ENCODE measurements at places on chromosomes 4 and X.

DNA sequence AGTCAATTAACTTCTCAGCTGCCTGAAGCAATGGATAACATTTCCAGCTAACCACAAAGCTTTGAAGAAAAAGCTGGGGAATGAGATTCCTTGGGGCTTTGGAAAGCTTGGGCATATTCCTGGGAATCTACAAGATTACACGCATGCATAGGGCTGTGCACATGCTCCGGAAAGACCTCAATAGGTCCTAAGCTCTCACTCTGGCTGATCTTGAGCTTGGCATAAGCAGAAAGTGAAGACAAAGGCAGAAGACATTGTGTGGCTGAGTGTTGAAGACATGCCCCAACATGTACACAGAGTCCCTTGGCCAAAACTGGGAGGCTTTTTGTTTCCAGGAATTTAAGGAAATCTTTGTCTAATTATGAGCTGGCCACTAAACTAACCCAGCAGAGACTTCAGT lies 31.2 kb downstream of the ATG4A start:
- no peak for DNase-seq

DNA sequence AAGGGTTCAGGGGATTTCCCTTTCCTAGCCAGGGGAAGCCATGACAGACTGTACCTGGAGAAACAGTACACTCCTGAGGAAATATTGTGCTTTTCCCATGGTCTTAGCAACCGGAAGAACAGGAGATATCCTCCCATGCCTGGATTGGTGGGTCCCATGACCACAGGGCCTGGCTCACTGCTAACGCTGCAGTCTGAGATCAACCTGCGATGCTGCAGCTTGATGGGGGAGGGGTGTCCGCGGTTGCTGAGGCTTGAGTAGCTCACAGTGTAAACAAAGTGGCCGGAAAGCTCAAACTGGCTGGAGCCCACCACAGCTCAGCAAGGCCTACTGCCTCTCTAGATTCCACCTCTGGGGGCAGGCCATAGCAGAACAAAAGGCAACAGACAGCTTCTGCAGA lies 819.5 kb downstream of the TECRL start:
- no peak for DNase-seq

- DNase-seq, result no peak
Observed at GRCh38 chrX:154355776-154356140, 18.7 kb downstream of the FLNA start.

DNA sequence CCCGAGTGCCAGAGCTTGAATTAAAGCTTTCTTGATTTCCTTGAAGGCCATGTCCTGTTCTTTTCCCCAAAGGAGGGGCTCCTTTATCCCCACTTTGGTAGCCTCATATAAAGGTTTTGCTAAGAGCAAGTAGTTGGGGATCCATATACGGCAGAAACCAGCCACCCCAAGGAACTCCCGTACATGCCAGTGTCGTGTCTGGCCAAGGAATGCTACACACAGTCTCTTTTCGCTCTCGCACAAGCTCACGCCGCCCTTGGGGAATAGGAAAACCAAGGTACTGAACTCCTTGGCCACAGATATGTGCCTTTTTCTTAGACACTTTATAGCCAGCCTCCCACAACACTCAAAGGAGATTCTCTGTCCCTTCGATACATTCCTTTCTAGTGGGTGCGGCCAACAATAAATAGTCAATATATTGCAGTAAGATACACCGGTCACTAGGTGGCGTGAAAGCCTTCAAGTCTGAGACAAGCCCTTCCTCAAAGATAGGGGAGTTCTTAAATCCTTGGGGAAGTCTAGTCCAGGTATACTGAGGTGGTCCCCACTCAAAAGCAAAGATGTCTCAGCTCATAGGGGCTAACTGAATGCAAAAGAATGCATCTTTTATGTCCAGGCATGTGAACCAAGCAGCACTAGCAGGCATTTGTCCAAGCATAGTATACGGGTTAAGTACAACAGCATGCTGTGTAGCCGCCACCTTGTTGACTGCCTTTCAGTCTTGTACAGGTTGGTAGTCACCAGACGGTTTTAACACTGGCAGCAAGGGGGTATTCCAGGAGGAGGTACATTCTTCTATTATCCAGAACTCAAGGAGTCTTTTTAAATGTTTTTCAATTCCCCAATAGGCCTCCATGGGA lies 57.8 kb upstream of the XAGE1B start:
- no peak for DNase-seq

DNA sequence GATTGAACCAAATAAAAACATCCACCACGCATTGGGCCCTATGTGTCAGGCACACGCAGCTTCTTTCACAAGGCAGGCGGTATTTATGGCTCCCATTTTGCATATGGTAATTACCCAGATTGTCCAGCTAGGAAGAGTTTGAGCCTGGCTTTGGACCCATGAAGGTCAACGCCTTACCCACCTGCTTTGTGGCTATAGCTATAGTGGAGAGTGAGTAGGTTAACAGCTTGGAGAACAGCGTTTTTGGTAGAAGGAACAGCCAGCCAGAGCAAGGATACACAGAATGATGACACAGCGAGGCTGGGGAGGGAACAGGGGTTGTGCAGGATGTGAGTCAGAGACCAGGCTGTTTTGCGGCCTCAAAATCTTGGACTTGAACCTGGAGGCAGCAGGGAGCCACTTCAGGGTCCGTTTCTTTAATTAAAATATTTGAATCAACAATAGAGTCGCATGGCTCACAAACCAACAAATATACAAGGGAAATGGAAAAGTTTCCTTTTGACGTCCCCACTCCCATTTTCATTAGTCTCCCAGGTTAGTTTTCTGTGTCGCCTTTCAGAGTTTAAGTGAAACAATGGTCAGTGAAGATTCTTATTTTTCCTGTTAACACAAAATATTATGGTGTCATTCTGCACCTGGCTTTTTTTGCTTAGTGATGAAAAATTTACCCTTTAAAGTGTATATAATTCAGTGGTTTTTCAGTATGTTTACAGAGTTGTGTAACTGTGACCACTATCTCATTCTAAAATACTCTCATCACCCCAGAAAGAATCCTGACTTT lies 118.2 kb upstream of the STX18 start:
- no peak for DNase-seq

GRCh38 chr4:1187182-1187581 lies 14.8 kb upstream of the SPON2 start:
- peak; percentile 47 for DNase-seq

DNA sequence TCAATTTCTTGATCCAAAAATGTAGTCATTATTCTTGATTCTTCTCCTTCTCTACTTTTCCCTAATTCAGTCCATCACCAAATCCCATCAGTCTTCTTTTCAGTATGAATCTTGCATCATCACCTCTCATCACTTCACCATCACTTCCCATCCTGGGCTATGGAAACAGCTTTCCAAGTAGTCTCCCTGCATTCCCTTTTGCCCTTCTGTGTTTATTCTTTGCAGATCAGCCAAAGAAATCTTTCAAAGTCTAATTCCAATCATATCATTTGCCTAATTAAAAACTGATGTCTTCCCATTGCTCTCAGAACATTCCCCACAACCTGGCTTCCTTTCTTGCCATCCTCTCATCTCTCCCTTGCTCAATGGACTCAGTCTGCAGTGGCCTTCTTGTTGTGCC lies 201.7 kb upstream of the ADAMTS3 start:
- DNase-seq, result no peak
